ENCODE measurements at places on chromosomes 3 and 15.

- no peak overlapping the region for H3K27ac ChIP-seq
- peak overlapping the region; percentile 72 for H3K4me3 ChIP-seq
- no peaks in the 10 kb centered on the region for H3K36me3 ChIP-seq
Measured at GRCh38 chr3:133896002-133896761, 500 bp upstream of the RAB6B start.

DNA sequence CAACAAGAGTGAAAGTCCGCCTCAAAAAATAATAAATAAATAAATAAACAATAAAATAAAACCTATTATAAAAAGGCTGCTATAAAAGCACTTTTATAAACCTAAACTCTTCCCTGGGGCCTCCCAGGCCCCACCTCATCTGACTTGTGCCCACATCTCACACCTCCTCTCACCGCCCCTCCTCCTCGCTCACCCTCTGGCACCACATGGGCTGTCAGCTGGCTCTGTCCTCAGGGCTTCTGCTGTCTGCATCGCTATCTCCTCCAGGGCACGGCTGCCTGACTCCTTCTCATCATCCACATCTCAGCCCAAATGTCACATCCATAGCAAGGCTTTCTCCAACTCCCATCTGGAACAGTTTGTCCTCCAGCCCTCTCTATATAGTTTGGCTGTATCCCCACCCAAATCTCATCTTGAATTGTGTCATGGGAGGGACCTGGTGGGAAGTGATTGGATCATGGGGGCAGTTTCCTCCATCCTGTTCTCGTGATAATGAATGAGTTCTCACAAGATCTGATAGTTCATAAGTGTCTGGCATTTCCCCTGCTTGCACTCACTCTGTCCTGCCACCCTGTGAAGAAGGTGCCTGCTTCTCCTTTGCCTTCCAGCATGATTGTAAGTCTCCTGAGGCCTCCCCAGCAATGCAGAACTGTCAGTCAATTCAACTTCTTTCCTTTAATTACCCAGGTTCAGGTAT is 8.8 kb upstream of the SH3BP5 start:
- H3K4me3 ChIP-seq: no peak overlapping the region
- H3K27ac ChIP-seq: no peak overlapping the region
- no peaks in the 10 kb centered on the region for H3K27me3 ChIP-seq
- DNase-seq: no peak

DNA sequence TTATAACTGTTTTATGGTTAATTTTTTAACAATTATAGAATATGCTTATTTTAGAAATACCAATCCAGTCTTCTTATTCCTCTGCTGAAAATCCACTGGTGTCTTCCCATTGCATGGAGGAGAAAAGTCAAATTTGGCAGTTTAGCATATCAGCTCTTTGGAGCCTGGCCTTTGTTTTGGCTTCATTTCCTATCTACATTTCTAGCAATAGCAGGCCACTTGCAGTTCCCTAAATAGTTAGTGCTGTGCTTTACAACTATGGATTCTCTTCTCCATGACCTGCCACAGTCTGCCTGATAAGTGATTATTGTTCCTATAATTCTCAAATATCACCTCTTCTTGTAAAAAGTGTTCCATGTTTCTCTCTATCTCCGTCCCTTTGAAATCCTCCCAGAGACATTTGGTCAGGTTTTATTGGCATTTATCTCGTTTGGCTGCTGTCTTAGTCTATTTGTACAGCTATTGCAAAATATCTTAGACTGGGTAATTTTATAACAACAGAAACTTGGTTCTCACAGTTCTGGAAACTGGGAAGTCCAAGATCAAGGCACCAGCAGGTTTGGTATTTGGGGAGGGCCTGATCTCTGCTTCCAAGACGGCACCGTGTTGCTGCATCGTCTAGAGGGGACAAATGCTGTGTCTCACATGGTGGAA is 8.2 kb upstream of the SEC22A start:
- H3K4me1 ChIP-seq: no peaks in the 10 kb centered on the region
- peaks cover 12% of the 10 kb centered on the region for H3K27me3 ChIP-seq
- no peak overlapping the region for H3K27ac ChIP-seq
- no peak for DNase-seq

- H3K4me1 ChIP-seq: peaks cover 39% of the 10 kb centered on the region
- H3K27ac ChIP-seq: peak overlapping the region; percentile 97
- peaks cover 17% of the 10 kb centered on the region for H3K36me3 ChIP-seq
- peaks cover 4% of the 10 kb centered on the region for H3K27me3 ChIP-seq
Measured at GRCh38 chr3:197554196-197554561, 1.6 kb downstream of the BDH1 start.

DNA sequence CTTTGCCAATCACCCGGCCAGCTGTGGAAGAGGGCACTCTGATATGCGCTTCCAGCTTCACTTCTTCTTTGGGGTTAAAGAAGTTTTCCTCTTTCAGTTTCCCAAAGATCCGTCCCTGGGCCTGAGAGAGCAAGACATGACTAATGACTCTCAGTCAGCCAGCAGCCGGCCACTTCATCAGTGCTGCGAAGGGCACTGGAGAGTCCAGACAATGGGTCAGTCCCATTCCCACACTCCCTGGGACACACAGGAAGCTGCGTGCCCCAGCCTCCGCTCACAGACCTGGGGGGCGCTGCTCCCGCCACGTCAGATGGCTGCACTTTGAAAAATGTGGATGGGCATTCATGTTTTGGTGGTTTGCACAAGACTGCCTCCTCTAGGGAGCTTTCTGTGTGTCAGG is 63.3 kb downstream of the SENP2 start:
- no peak overlapping the region for H3K27ac ChIP-seq
- H3K36me3 ChIP-seq: no peaks in the 10 kb centered on the region
- H3K4me1 ChIP-seq: no peaks in the 10 kb centered on the region

- no peaks in the 10 kb centered on the region for H3K4me1 ChIP-seq
- no peak overlapping the region for H3K4me3 ChIP-seq
- H3K27ac ChIP-seq: no peak overlapping the region
- no peaks in the 10 kb centered on the region for H3K36me3 ChIP-seq
- H3K27me3 ChIP-seq: no peaks in the 10 kb centered on the region
Measured at GRCh38 chr15:29071882-29072273, 186.1 kb downstream of the APBA2 start.

DNA sequence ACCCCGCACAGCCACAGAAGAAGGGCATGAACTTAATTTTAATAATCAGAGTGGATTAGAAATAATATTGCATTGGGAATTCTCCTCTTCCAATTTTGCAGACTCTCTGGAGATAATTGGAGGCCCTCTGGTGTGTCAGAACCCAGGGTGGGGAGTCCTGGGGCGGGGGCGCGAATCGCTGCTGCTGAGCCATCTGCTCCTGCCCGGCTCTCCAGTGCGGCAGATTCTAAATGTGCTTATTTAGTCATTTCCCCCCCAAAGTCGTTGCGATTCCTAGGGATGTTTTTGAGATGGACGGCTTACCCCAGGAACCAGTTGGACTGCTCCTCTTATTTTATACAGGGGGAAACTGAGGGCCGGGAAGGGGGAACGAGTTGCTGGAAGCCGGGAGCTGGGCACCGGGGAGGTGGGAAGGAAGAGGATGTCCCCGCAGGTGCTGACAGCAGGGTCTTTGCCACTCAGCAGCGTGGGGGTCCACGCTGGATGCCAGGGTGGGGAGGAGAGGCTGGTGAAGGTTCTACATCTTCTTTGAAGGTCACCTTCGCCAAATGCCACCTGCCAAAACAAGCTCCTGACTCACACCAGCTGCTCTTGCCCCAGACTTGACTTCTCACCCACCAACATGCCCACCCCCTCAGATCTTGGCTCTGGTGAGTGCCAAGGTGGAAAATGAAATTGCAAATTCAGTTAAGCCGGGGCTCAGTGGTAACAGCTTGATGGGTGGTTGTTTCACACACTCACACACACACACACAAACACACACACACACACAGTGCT is 91.3 kb upstream of the PRR23E start:
- no peaks in the 10 kb centered on the region for H3K36me3 ChIP-seq
- no peak for DNase-seq
- H3K4me1 ChIP-seq: no peaks in the 10 kb centered on the region
- H3K27ac ChIP-seq: no peak overlapping the region
- H3K27me3 ChIP-seq: peaks cover 2% of the 10 kb centered on the region

GRCh38 chr3:151599103-151599672 is 134.5 kb upstream of the AADACL2 start:
- H3K4me1 ChIP-seq: no peaks in the 10 kb centered on the region
- H3K27me3 ChIP-seq: peaks cover 6% of the 10 kb centered on the region
- no peaks in the 10 kb centered on the region for H3K36me3 ChIP-seq
- DNase-seq: no peak
